ENCODE measurements at places on chromosomes 12 and 14.

- no peak for DNase-seq
Measured at GRCh38 chr12:113049976-113050742, 6.4 kb upstream of the DTX1 start.

DNA sequence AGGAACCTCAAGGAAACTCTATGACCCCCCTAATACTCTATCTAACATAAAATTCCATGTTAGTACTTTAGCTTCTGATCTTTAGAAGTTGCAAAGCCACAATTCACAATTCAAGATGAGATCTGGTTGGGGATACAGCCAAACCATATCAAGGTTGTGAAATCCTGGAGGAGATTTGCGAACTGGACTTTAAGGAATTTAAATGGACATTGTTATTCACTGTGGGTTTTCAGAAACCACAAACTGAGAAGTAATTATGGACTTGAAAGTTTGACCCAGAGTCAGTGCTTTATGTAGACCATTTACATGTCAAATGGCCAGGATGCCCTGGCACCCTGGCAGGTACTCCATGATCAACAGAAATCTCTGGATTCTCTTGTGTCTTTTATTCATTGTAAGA, 14.2 kb upstream of the CDKL1 start:
- no peak for DNase-seq

- no peak for DNase-seq
Measured at GRCh38 chr14:74863274-74863673, 12.7 kb downstream of the PROX2 start.

GRCh38 chr12:105235732-105236476, at the start of gene APPL2:
Gene APPL2, minus strand, starts transcription at chr12:105236174. Its CDS starts 162 bp downstream, at chr12:105236012.
- peak; percentile 84 for DNase-seq

DNA sequence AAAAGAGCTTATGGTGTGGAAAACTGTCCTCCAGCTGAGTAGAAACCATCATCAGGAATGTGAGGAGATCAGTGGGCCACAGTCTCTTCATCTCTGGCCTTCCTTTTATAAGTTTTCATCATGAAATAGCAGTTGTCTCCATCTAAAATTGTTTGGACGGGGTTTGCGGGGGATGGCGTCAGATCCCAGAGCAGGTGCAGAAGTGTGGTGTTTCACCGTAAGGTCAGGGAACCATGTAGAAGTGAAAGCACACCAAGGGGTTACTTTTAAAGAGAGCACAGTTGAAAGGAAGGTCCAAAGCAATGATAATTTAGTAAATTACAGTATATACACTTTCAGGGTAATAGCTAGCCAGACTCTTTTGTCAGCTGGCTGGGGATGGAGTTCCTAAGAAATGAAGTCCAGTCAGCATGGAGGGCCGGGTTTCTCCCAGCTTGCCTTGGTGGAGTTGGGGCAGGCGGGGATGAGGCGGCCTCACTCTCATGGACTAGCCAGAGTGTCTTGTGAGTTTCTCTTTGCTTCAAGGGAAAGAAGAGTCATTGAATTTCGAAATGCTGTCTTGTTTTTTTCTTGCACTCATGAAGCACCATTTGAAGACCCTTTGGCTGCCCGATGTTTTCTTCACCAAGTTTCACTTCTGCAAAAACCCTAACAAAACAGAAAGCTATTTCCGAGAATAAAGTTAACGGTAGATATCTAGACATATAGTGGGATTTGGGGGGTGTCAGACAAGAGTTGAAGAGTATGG, 100.6 kb downstream of the ETV6 start:
- no peak for DNase-seq

DNA sequence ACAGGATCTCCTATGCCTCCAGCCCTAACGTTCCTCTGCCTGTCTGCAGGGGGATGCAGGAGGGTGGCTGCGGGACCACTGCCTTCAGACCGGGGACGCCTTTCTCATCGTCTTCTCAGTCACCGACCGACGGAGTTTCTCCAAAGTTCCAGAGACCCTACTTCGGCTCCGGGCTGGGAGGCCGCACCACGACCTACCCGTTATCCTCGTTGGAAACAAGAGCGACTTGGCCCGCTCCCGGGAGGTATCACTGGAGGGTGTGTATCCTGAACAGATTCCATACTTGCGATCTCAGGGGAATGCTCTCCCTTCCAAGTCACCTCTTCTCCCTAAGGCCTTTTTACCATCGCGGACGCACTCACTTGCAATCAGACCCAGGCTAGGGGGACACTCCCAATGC, 3.0 kb downstream of the REM2 start:
- DNase-seq: no peak

Measured in stimulated activated CD4-positive, alpha-beta T cell treated with anti-CD3 and anti-CD28 coated beads, Interleukin-2, amount 100 ng/mL, for 24 hours (primary cell).